ENCODE measurements at places on chromosomes 3 and 15. TPM values are rescaled to one million over a fixed set of nuclear protein-coding genes. Genes with fewer than 3 reads are reported as not detected.

The VGLL3 gene
- polyA plus RNA-seq = 0.29 TPM

The LMAN1L gene
- not detected for polyA plus RNA-seq

The SNX33 gene
- polyA plus RNA-seq = 9.5 TPM

The TICRR gene
- polyA plus RNA-seq = 5.6 TPM

The TM4SF4 gene
- 0.46 TPM for polyA plus RNA-seq

The CPNE9 gene
- 0.06 TPM for polyA plus RNA-seq

The TBC1D5 gene
- 34.5 TPM for polyA plus RNA-seq

The PCLAF gene
- polyA plus RNA-seq = 73.5 TPM

The IMPG2 gene
- polyA plus RNA-seq = 0.12 TPM

The ZPLD1 gene
- polyA plus RNA-seq = not detected

The ATP13A3 gene
- 51.8 TPM for polyA plus RNA-seq
